Activated CD8-positive, alpha-beta memory T cell treated with anti-CD3 and anti-CD28 coated beads for 4 hours (primary cell): ENCODE measurements at places on chromosomes 4 and X.

- DNase-seq, result no peak
These were observed 106.6 kb upstream of the PCDH18 start for GRCh38 chr4:137638934-137639333.

- DNase-seq, result no peak
These were observed 231.5 kb downstream of the MAML3 start for GRCh38 chr4:139922406-139923024.

DNA sequence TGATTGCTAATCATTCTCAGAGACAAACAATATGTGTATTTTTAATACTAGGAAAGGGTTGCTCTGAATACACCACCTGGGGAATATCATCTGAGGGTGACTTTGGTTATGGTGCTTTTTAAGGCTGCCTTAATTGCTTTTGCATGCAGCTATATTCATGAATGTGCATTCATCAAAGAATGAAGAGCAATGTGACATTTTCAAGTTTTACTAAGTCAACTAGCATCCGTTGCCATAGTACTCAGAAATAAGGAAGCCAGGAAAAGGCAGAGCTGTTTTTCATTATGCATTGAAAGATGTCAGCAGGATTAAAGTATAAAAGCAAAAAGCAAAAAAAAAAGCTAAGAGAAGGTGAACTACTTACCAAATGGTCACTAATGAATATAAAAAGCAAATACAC is 67.4 kb upstream of the PCDH18 start:
- no peak for DNase-seq

DNA sequence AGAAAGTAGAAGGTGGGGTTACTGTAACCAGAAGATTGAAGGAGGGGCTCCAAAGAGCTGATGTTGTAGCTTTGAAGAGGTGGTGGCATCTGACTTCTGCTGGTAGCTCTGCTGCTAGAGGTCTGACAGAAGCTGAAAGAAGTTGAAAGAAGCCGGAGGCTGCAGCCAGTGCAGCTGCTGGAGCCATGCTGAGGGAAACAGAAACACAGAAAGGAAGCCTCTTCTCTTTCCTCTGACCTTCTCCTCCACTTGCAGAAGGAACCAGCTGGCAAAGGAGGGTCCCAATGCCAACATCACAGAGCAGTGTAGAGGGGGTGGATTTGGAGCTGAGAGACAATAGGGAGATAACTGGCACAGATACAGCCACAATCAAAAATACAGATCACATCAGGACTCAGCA is 89.3 kb upstream of the HHIP start:
- DNase-seq, result no peak
